ENCODE measurements at places on chromosomes 6 and 20. TPM values are rescaled to one million over a fixed set of nuclear protein-coding genes. Genes with fewer than 3 reads are reported as not detected.

The LY6G6F gene
- not detected for total RNA-seq

The OR2H1 gene
- total RNA-seq, result not detected

The SLC22A1 gene
- 2.5 TPM for total RNA-seq

DNA sequence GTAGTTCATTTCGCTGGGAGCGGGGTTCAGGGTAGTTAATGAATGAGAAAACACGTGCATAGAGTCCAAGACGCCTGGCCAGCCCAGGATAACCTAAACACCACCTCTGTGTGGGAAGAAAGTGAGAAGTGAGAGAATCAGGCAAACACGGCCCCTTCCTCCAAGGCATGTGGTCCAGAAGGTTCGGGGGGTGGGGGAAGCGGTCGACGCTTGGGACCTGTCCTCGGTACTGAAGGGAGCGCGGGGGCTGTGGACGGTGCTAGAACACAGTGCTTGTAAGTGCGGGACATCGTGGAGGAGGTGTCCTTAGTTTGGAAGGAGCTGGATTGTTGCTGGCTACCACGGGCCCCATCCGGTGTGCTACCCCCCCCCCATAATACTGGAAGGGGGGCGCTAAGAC lies 1.7 kb upstream of the VSTM2L start:
- no peak for DNase-seq

DNA sequence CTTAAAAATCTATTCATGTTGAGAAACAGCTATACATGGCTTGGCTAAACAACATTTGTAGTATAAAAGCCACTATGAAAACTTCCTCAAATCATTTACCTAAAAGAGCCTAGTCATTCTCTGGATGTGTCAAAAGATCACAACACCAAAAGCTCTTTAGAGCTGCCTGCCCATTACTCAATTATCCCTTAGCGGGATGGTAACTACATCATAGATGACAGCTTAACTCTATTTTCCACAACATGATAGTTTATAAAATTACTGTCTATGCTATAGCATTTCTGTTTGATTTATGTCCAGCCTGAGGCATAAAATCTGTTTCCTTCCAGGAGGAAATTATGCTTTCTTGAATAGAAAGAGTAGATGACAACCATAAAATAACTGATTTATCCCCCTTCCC lies 777.6 kb upstream of the HS3ST5 start:
- DNase-seq, result no peak

DNA sequence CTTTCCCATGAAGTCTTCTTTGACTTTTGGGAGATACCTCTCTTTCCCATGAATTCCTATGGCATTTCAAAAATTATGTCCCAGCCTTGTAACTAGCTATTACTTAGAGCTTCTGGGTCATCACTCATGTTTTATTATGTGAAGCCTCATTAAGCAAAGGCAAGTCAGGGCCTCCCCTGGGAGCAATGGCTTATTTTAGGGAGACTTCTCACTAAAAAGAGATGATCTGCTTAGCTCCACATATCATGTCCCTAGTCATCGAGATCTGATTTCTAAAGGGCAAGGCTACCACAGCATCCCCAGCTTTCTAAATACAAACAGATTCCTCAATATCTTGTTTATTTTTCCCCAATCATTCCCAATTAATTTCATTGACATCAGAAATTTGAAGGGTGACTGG lies 154.0 kb upstream of the MANEA start:
- no peak for DNase-seq

- DNase-seq, result no peak
Measured at GRCh38 chr6:148316308-148316707, 26.3 kb upstream of the SASH1 start.

GRCh38 chr6:39646751-39647420 lies 78.3 kb downstream of the KIF6 start:
- DNase-seq, result no peak

DNA sequence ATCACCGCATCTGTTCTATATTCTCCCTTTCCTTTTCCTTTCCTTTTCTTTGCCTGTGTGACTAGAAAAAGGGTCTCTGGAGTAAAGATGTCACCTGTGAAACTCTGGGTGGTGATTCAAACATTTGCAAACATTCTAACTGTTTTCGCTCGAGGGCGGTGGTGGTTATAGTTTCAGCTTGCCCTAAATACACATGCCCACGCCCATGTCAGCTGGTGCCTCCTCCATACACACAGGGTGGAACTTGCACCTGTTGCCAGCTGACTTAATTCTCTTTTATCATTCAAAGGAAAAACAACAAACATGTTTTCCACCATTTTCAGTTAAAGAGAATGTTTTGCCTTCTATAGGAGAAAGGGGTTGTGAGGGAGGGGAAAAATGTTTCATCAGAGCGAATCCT lies 381.9 kb upstream of the ARID1B start:
- no peak for DNase-seq

- no peak for DNase-seq
Measured at GRCh38 chr6:36650848-36651478, 27.6 kb upstream of the CDKN1A start.

- no peak for DNase-seq
Measured at GRCh38 chr6:157270308-157270707, 53.0 kb downstream of the TMEM242 start.

- DNase-seq, result no peak
Measured at GRCh38 chr6:164982389-164982788, 327.0 kb downstream of the C6orf118 start.

GRCh38 chr20:11067359-11067758 lies 393.6 kb upstream of the JAG1 start:
- DNase-seq, result no peak

DNA sequence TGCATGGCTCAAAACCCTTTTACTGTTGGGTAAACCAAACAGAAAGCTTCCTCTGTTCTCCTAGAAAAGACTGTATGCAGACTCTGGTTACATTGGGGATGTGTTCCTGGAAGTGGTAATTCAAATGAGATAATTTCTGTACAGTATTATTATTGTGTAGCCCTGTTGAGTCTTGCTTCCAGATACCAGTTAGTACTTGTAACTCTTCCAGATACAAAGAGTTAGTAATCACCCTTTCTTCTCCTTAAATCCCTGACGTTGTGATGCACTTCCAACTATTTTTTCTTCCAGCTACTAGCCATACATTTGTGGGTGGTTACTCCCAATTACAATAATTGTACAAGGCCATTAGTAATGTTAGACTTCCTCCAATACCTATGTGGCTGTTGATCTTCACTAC lies 42.3 kb upstream of the GRIK2 start:
- no peak for DNase-seq

DNA sequence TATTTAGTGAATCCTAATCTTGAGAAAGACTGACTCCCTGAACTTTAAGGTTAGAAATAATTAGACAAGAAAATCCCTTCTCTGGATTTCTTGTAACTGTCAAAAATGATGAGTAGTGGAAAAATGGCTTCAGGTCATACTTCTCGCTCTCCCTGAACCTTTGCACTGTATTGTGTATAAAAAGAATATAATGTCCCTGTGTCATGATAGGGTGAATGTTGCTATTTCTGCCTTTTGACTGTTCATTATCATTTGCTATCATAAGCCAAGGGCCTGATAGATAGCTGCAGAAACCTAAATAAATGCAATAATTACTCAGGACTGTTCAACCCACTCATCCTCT lies 39.3 kb downstream of the ALDH8A1 start:
- no peak for DNase-seq
